Esophagus squamous epithelium (tissue), 5 donors: ENCODE measurements at places on chromosomes 1 and 21.

GRCh38 chr1:192993426-192994085 lies 65.6 kb downstream of the UCHL5 start:
- DNase-seq, result no peak

GRCh38 chr1:207428783-207429182 lies 25.3 kb upstream of the CR2 start:
- no peak for DNase-seq

- DNase-seq, result no peak
Observed at GRCh38 chr1:25066256-25066655, 136.2 kb upstream of the RUNX3 start.

DNA sequence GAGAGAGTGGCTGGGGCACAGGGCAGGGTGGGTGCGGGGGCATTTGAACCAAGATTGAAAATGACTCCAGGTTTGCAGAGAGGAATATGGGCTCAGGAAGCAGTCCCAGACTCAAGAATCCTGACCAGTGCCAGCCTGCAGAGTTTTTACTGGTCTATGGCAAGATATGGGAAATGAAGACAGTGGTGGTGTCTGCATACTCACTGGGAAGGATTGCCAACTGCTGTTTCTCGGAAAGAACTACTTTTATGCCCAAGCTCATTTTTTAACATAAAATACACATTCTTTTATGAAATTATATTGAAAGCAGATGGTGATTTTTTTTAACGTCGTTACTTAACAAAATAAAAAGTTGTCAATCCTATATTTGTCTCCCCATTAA lies 401.8 kb downstream of the CAMTA1 start:
- DNase-seq, result no peak

GRCh38 chr21:24844671-24845070 lies 762.6 kb downstream of the MRPL39 start:
- DNase-seq, result no peak

- DNase-seq, result no peak
Observed at GRCh38 chr1:151277249-151277648, 4.8 kb upstream of the ZNF687 start.

DNA sequence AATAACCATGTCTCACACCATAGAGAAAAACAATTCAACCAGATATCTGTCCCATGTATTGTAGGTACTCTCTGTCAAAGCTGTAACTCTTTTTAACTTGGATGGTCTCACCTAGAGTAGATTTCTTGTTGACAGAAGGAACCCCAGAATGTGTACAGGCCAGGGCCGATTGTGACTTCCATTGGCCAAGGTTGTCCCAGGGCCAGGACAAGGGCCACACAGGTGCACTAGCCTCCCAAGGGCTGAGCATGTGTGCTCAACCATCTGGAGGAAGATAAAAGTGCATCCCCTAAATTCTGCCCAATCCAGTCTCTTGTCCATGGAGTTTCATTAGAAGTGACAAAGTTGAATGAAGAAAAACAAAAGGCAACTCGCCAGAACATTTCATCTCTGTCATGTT lies 51.8 kb downstream of the SETD4 start:
- no peak for DNase-seq

DNA sequence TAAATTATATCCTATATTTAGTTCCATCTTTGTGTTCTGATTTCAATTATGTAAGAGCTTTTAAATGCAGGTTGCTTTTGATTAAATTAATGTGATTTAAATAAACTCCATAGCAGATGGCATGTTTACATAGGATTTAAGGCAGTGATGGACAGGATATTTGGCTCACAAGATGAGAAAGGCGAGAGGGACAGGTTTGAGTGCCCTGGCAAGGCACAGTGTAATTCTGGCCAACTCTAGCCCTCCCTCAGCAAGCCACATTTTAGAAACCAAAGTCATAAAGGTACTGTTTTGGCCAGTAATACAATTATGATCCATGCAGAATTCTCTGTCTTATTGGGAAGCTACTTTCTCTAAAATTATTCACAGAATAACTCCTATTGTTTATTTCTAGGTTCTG lies 50.6 kb upstream of the C1orf146 start:
- no peak for DNase-seq

DNA sequence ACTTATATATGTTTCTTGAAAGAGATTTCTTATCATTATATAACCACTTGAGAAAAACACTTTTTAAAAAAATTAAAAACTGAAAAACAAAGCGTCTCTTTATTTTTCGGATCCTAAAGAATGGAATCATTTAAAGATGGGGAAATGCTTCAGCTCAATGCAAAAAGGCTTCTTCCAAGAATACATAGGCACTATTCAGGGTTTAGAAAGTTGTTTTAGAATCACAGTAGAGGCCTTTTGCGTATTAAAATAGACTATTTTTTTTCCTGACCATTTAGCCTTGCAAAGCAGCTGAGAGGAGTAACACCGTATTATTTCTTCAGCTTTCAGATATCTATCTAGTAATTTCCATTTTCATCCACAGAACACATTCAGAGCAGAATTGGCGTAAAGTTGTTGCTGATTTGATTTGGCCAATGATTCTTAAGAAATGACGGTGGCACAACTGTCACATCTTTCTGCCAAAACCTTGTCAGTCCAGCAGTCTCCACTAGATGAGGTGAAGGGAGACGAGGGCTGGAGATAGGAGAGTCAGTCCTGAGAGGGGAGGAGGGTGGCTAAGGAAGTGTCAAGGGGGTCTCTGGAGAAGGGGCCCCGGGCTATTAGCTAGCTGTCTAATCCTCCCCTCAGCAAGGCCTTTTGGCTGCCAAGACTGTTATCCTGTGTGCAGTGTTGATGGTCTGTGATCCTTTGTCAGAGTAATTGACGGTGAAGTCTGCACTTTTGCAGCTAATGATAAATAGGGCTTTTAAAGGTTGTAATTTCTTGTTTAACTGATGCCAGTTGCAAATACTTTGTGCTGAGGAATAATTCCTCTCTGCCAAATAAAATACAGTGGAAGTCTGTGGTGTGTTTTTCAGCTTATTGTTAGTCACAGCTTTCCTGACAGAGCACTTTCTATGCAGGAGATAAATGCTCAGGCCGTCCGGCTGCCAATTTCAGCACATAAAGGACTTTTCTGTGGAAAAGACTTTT lies 34.7 kb downstream of the PRRX1 start:
- DNase-seq, result no peak

- no peak for DNase-seq
Observed at GRCh38 chr1:165928075-165928731, 100.8 kb downstream of the UCK2 start.

DNA sequence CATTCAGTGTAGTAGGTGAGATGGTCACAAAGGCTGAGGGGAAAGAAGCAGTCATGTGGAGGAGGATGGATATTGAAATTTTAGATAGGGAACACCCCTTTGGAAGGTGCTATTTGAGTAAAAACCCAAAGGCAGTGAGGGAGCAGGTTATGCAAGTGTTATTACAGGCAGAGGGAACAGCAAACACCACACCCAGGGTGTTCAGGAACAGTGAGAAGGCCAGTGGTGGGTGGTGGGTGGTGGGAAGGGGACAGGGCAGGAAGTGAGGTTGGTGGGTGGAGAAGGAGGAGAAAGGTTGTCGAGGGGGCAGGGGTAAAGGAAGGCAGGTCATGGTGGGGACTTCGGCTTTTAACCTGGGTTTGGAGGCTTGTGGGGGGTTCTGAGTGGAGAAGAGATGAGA lies 39.2 kb upstream of the SCMH1 start:
- DNase-seq, result no peak

DNA sequence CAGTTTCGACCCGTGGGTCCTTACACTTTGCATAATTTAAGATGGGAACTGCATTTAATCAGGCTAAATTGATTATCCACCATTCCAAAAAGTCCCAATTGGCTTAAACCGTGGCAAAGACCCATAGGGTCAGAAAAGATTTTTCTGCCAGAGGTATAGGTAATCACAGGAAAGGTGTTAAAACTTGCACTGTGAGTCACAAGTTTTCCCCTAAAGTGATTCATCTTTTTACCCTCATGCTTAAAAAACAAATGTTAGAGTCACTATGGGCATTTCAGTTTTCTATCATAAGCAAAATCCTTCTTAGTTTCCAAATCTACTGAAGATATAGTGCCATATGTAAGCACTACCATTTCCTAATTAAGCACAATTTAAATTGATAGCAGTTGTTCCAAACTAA lies 1079.8 kb downstream of the ADGRL2 start:
- no peak for DNase-seq

GRCh38 chr1:156444407-156445001 lies 56.1 kb downstream of the MEF2D start:
- DNase-seq, result no peak

GRCh38 chr1:173333581-173333980 lies 126.5 kb upstream of the TNFSF4 start:
- DNase-seq, result no peak

DNA sequence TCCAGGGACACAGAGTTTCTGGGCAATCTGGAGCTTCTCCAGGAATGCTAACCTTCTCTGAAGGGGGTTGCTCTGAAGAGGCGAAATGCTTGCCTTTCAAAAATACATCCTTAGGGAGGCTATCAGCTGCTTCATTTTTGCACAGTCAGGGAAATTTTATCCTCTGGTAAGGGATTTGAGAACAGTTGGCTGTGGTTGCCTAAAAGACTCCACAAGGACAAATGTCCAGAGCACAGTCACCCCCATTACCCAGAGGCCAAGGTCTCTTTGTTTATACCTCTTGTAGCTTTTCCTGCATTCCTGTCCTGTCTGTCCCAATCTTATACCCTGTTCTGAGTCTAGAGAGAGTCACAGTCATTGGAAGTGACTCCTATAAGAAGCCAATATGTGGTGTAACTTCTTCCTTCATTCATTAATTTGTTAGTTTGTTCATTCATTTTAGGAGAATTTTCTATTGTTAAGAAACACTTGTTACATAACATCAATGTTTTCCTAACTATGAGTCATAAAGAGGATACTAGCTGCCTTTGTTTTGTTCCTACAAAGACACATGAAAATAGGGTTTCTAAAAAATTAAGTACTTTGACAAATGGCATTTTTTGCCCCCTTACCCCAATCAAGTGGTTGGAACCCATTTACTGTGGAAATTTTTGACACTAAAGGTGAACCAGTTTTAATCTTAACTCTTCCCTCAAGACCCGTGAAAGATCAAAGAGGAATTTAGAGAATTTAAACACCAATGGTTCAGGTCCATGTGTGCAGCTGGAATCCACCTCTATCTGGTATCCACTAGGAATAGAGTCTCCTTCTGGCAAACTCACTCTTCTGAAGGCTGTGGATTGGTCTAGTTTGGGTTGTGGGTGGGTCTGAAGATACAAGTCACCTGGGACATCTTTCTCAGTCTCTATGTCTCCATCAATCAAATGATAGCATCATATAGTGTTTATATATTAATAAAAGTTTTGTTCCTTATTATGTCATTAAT lies 47.1 kb downstream of the GPR88 start:
- no peak for DNase-seq

- no peak for DNase-seq
Observed at GRCh38 chr1:59261537-59261936, 35.4 kb upstream of the FGGY start.

DNA sequence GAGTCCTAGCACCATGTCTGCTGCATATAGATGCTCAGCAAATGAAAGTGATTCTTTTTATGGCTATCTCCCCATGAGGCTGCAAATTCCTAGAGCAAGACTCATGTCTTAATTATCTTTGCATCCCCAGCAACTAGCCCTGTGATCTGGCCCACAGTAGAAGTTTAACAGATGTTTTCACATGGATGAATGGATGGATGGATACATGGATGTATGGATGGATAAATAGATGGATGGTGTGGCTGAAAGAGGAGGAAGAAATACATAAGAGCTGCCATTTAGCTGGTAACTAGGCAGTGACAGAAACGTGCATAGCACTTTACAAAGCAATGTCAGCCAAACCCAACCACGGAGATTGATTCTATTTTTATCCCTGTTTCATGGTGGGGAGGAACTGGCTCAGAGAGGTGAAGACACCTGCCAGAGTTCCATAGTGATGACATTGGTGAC lies 32.7 kb upstream of the ZBTB40 start:
- no peak for DNase-seq

- no peak for DNase-seq
Observed at GRCh38 chr1:24920533-24920925, 9.5 kb downstream of the RUNX3 start.

- DNase-seq, result no peak
Observed at GRCh38 chr1:165138960-165139359, 217.6 kb downstream of the LMX1A start.

DNA sequence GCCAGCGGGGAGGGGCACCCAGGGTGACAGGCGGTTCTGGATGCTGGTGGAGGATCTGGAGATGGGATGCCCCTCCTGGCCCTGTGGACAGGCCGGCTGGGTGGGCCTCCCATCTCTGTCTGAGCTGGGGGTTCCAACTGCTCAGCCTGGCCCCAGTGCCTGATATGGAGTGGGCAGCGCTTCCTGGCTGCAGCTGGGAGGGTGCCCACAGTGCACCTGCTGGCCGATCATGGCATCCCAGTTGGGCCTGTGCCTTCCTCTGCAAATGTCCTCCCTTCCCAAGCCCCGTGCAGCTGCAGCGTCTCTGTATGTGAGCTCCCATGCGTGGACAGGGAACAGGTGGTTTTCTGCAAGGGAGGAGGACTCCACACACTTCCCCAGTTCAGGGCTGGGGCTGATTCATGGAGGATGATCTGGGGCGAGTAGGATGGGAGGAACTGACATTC lies 2.1 kb downstream of the PFKL start:
- DNase-seq, result no peak

DNA sequence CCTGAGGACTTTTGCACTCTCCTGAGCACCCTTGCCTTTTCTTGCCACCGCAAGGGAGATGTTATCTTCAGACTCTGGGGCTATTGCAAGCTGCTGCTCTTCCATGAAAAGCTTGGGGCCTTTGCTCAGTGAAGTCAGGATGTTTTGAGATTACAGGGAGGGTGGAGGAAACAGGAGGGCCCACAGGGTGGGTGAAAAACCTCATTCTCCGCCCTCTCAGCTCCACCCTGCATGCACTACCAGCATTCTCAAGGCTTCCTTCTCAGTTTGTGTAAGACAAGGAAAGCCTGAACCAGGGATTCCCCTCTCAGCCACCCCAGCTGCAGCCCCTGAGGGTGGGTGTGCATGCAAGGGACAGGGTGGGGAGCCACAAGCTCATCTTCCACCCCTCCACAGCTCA lies 25.8 kb upstream of the ZNF648 start:
- DNase-seq, result no peak

- DNase-seq, result no peak
Observed at GRCh38 chr1:73800376-73800775, 397.6 kb downstream of the LRRIQ3 start.

DNA sequence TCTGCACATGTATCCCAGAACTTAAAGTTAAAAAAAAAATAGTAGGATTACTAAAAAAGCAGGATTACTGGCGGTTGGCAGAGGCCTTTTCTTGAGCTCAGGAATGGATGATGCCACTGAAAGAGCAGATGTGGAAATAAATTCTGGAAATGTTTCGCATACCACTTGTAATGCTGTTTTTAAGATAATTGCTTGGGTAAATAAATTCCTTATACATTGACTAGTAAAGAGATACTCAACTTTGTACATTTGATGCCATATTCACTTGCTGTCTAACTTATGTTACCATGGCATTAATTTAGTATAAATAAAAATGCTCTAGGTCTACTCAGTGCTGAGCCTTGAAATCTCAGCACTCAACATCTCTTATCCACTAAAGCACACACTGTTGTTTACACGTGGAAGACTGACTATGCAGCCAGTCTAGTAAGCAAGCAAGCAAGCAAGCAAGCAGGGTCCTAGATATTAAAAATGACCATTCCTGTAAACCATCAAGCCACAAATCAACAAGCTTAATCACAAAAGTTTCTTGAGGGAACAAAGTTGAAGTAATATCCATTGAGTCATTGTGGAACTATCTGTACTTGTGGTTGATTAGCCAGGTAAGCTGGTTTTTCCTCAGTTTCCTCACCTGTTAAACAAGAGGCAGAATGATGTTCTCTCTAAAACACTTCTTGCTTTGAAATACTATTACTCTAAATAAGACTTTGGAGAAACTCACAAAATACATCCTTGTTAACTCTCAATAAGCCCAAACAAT lies 1.7 kb upstream of the RASAL2 start:
- DNase-seq, result no peak

GRCh38 chr1:57209495-57209894 lies 214.4 kb downstream of the DAB1 start:
- DNase-seq, result no peak
